ENCODE measurements at places on chromosomes 12 and 14. TPM values are rescaled to one million over a fixed set of nuclear protein-coding genes. Genes with fewer than 3 reads are reported as not detected.
A peak's percentile ranks its signal among the peaks of the same experiment; 100 is the strongest.

- DNase-seq, result no peak
Measured at GRCh38 chr12:50296554-50296953, 13.2 kb upstream of the LIMA1 start.

DNA sequence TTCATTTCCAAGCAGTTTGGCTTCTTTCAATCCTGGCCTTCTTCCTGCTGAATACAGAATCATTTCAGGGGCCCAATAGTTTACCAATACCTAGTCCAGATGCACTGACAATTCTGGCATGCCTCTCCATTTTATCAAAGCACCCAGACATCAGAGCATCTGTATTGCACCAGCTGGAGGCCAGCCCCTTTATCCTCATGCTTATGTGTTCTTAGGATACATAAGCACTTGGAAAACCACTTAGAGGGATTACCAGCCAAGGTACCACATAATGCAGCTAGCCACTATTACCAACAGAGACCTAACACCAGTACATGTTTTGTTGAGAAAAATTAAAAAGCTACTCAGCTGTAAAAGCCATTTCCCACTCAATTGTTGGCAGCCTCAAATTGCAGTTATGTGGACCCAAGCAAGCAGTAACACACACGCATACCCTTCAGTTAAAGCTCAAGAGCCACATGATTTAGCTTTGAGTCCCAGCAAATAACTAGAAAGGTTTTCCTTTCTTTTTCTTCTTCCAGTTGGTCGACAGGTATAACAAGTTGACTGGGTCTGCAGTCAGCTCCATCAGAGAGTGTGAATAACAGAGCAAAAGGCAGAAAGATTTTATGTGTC is 263.8 kb downstream of the DIO2 start:
- no peak for DNase-seq

TARBP2 gene
- total RNA-seq, result 46.4 TPM

GRCh38 chr12:39886106-39886505 is 219.8 kb downstream of the SLC2A13 start:
- no peak for DNase-seq

CLEC9A gene
- total RNA-seq, result not detected

- peak; percentile 8 for DNase-seq
Measured at GRCh38 chr12:43742106-43742505, 16.5 kb downstream of the PUS7L start.

GRCh38 chr14:100188392-100189030 is 29.1 kb upstream of the DEGS2 start:
- DNase-seq, result no peak
